NCI-H524 (cell line): ENCODE measurements at places on chromosomes 2 and 18.

DNA sequence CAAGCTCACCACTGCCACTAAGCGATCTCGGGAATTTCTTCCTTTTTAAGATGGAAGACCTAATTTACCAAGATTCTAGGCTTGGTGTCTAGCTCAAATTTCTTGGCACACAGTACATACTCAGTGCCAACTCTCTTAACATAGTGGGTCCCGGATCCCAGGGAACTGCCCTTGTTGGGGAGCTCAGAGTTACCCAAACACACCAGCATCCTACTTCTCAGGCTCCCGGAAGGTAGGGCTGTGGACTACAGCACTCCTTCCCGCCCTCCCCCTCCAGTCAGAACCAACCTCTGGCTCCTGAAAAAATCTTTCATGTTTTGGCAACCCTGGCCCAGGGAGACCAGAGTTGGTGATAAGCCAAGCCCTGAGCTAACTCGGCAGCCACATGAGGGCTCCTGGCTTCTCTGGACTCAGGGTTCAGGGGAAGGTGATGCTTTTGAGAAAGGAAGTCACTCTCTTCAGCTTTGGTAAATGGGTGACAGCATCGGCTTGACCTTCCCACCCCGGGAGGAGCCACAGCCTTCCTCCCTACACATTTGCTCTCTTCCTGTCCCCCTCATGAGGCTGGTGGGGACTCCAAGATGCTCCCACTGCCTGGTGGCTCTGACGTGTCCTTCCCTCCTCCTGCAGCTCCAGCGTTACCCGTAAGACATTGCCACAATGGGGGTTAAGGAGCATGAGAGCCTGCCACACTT lies 8.8 kb downstream of the ODC1 start:
- DNase-seq = no peak

DNA sequence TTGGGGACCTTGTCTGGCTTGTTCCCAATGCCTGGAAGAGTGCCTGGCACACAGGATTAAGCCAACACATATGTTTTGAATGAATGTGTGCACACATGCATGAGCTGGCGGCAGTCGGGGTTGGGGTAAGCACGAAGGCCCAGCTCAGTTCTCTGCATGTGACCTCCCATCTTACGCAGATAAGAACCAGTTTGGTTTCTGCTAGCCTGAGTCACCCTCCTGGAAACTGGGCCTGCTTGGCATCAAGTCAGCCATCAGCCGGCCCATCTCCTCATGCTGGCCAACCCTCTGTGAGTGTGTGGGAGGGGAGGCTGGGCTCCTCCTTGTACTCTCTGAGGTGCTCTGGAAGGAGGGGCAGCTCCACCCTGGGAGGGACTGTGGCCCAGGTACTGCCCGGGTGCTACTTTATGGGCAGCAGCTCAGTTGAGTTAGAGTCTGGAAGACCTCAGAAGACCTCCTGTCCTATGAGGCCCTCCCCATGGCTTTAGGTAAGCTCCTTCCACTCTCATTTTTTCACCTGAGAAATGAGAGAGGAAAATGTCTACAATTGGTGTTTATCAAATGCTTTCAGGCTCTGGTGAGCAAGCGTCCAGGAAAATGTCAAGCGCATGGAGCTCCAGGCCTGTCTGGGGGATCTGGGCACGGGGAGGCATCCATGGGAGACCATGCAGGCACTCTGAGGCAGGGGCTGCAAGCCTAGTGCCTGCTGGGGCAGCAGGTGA lies 9.7 kb upstream of the IL1RN start:
- DNase-seq = no peak

DNA sequence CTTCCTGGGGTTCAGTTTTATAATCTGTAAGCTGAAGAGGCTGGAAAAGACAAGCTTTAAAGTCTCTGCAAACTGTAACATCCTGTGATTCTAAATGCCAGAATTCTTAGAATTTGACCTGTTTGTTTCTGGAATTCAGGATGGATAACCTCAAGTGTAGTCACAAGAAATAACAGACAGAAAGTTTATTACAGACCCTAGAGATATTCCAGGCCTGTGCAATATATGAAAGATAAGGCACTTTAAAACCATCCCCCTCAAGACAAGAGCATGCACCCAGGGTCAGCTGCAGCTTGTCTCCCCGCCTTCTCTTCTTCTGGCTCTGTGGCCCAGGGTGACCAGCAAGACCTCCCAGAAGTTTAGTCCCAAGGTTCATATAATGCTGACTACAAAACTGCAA lies 298.7 kb upstream of the ACVR2A start:
- no peak for DNase-seq

GRCh38 chr2:8317418-8317817 lies 364.4 kb upstream of the ID2 start:
- DNase-seq = no peak

GRCh38 chr2:203824603-203825002 lies 43.0 kb upstream of the CTLA4 start:
- DNase-seq = no peak

DNA sequence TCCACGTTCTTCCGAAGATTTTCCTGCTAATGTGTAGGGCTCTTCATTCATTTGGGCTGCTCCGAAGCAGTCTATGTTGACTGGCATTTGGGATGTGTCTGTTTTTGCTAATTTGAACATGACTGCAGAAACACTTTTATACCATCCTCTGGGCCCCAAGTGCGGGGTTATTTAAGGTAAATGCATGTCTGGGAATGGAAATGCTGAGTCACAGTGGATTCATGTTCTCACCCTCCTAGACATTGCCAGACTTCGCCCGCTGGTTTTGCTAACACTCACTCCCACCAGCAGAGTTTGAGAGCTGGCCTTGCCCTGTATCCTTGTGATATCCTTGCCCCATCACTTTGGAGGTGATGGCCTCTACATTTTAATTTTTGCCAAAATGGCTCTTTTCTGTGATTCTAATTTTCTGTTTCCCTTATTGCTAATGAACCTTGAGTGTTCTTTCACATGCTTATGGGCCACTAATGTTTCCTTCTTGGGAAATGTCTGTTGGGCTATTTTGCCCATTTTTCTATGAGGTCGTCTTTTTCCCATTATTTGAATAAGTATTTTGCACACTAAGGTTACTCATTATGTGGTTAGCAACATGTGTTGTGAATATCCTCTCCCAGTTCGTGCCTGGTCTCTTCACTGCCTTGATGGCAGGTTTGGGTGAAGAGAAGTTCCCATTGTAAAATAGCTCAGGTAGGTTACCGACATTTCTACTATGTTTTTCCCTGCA lies 204.1 kb downstream of the GLI2 start:
- DNase-seq = no peak

- no peak for DNase-seq
Measured at GRCh38 chr2:231928901-231929725, 2.9 kb upstream of the NPPC start.

GRCh38 chr18:65363011-65363410 lies 387.8 kb upstream of the CDH7 start:
- DNase-seq = peak; percentile 12

DNA sequence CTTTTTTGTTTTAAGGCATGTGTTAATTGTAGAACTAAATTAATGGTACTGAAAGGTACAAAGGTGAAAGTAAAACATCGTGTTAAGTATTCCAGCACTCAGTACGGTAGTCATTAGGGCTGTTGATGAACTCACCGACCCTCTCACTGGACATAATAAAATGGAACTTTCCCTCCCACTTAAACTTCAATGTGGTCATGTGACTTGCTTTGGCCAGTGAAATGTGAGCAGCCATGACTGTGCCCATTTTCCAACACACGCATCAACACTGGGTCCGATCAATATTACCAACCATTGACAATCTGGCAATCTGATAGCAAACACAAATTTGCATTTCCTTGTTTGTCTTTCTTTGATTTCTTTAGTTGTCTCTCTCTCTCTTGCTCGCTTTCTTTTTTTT lies 125.1 kb downstream of the SPP2 start:
- DNase-seq = no peak

DNA sequence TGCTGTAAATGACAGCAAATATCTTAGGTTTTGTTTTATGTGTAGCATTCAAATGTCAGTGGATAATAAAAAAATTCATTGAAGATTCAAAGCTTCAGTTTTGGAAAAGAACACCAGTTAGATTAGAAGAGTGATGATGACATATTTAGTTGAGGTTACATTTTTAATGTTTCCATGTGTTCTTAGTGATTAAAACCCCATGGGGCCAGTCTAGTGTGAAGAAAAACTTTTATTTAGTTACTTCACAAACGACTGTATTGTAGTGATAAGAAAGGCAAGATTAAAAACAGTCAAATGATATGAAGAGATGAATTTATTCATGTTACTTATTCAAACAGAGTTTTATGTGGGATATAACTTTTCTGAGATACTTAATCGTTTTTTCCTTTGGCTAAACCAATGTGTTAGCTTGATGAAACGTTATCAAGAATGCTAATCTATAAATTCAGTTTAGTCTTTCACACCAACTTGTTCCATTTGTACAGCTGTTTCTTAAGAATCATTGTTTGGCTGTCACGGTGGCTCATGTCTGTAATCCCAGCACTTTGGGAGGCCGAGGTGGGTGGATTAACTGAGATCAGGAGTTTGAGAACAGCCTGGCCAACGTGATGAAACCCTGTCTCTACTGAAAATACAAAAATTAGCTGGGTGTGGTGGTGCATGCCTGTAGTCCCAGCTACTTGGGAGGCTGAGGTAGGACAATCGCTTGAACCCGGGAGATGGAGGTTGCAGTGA lies 11.6 kb downstream of the BMPR2 start:
- DNase-seq = no peak

DNA sequence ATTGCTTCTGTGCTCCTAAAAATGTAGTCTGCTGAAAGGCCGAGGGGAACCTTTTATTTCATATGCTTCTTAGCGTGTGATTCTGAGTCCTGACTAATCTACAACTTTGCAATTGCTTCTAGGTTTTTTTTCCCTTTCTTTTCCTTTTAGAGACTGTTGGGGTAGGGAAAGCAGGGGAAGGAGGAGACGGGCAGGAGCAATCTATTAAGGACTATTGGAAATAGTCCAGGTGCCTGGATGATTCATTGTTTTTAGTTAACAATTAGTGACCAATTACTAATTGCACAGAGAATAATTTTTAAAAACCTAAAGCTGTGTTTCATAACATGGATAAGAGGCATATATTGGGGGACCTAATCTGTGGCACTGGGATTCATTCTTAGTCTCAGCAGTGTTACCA lies 49.4 kb upstream of the STON1 start:
- DNase-seq = peak; percentile 16

DNA sequence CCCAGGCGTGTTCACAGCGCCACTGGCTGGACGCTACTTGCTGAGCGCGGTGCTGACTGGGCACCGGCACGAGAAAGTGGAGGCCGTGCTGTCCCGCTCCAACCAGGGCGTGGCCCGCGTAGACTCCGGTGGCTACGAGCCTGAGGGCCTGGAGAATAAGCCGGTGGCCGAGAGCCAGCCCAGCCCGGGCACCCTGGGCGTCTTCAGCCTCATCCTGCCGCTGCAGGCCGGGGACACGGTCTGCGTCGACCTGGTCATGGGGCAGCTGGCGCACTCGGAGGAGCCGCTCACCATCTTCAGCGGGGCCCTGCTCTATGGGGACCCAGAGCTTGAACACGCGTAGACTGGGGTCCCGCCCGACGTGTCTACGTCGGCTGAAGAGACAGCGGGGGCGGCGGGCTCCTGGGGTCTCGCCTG lies 891 bp upstream of the KHK start:
- peak; percentile 48 for DNase-seq

- DNase-seq = no peak
Measured at GRCh38 chr18:73728657-73729056, 419.0 kb downstream of the FBXO15 start.

GRCh38 chr2:26178746-26179436 lies 6.0 kb downstream of the GAREM2 start:
- DNase-seq = no peak

GRCh38 chr2:188452084-188452483 lies 160.4 kb downstream of the GULP1 start:
- DNase-seq = no peak

DNA sequence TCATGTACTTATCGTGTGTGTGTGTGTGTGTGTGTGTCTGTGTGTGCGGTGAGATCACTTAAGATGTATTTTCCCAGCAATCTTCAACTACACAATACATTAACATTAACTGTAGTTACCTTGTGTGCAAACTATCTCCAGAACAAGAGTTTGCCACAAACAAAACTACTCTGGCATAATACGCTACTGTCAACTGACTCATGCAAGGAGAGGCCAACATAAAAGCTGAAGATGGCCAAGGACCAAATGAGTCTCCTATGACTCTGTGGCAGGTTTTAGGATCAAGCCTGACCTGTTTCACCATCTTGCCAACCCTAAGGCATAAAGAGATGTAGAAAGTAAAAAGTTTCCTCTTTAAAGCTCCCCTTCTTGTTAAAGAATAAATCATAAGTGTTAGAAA lies 20.1 kb downstream of the CYB5A start:
- no peak for DNase-seq

GRCh38 chr2:43387092-43388062 lies 161.0 kb upstream of the ZFP36L2 start:
- DNase-seq = no peak

- peak; percentile 44 for DNase-seq
Measured at GRCh38 chr18:31102025-31102684, at the start of gene DSC2. Gene DSC2, minus strand, starts transcription at chr18:31102421. Its CDS starts 450 bp downstream, at chr18:31101971.
